Neural progenitor cell (in vitro differentiated cells): ENCODE measurements at places on chromosomes 5 and 9. TPM values are rescaled to one million over a fixed set of nuclear protein-coding genes. Genes with fewer than 3 reads are reported as not detected.
A peak's percentile ranks its signal among the peaks of the same experiment; 100 is the strongest.

HIGD2A gene
- 40.1 and 65.6 TPM in 2 replicates for total RNA-seq

DNA sequence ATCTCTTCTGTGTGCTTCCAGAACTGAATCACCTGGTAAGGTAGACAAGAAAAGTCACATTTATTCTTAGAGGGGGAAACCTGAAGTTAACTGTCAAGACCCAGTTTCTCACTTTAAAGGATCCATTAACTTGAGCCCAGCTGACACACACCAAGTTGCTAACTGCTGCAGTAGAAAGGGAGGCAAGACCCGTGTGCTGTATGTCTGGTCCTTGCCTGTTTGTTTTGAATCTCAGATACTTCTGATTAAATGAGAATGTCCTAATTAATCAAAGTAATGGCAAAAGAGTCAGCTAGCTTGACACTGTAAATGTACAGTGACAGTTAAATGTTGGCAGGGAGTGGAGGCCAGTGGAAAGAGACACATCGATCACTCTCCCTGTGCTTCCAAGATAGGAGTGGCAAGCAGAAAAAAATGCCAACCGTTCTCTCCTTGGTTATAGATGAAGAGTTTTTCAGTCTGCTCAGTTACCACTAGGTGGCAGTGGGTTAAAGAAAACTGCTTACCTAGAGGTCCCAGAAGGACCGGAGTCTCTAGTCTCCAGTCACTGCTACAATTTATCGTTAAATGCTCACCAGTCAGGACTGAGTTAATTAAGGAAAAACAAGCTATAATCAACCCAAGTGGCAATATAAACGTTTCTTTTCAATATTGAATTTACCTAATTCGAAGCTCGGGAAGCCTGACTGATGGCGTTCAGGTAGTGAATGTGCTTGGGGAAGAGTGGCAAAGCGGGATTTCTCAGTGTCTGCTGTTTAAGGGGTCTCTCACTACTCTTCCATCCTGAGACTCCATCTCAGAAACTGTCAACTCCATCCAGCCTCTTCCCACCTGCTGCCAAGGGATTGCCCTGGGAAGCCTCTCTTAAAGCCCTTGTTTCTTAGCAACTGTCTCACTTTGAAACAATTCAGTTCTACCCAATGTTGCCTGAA is 18.4 kb downstream of the LSM11 start:
- DNase-seq = peak; percentile 80

DNA sequence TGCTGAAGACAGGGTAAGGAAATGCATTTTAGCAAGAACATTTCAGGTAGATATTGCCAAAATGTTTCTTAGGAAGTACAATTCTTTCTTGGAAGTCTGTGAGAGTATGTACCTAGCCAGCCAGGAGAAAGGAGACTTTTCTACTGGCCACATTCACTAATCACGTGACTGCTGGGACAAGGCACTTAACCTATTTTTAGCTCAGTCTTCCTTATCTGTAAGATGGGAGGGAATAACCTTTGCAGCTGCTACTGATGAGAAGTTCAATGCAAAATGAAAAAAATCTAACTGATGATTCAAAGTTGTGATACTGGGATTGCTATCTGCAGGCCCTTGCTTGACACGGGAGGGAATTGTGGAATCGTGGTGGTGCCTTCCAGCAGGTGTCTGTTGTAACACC is 42.6 kb upstream of the SLC28A3 start:
- DNase-seq = no peak

GRCh38 chr9:34362614-34363214 is 14.0 kb downstream of the MYORG start:
- no peak for DNase-seq

- no peak for DNase-seq
These were observed 7.9 kb upstream of the ERMP1 start for GRCh38 chr9:5840788-5841187.
